Stimulated activated CD8-positive, alpha-beta memory T cell treated with anti-CD3 and anti-CD28 coated beads, Interleukin-15, amount 100 ng/mL, for 48 hours (primary cell): ENCODE measurements at places on chromosomes 16 and 17.

GRCh38 chr16:21233521-21234150 is at the start of gene ANKS4B:
TSS of gene ANKS4B (plus strand) at chr16:21233699. CDS start at chr16:21233738, 39 bp downstream.
- no peak for DNase-seq

DNA sequence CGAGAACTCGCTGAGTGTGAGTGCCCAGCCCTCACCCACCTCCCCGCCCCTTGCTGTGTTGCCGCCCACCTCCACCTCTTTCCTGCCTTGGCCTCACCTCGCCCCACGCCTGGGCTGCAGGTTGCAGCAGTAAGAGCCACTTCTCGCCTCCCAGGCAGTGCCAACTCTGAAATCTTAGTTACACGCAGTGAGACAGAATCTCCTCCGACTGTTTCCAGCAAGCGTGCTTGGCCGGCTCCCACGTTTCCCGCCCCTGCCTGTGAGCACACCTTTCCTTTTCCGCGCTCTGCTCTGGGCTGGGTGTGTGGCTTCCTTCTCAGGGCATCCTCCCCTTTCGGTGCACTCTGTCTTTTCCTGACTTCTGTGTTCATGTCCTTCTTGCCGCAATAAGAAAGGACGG is 5.7 kb downstream of the ENGASE start:
- DNase-seq, result no peak

DNA sequence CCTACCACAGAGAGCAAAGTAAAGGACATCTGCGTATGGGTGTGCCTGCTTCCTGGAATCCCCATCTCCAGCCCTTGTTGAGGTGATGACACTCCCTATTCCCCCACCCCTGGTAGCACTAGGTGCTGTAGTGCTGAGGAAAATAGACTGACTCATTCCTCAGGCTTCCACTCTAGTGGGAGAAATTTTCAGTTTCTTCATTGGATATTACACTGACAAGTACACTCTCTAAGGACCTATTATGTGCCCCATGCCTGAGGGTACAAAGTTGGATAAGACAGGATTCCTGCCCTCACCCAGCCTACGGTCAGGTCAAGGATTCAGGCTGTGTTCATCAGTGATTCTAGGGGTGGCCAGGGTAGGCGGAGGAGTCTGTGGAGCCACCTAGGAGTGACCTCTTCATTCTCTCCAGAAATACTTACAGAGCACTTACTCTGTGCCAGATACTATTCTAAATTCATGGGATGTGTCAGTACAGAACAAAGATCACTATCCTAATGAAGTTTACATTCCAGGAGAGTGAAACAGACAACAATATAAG is 4.5 kb upstream of the ZC3H7A start:
- no peak for DNase-seq

- no peak for DNase-seq
Observed at GRCh38 chr17:27764589-27764988, 35.7 kb downstream of the NOS2 start.

DNA sequence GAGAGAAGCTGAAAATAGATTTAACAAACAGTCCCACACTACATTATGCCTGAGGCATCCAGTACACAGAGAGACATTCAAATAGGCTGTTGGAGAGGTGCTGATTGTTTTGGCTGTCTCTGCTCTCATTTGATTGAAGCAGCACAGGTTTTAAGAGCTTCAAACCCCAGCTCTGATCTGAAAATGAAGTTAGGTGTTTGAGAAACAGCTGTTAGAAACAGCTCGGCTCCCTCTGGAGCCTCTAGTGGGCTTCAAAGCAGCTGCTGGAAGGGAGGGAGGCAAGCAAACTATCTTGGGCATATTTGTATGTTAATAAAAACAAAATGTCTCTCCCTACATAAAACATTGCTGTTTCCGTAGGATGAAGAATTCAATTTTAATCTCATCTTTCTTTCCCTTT is 607.3 kb upstream of the GOT2 start:
- DNase-seq, result no peak

DNA sequence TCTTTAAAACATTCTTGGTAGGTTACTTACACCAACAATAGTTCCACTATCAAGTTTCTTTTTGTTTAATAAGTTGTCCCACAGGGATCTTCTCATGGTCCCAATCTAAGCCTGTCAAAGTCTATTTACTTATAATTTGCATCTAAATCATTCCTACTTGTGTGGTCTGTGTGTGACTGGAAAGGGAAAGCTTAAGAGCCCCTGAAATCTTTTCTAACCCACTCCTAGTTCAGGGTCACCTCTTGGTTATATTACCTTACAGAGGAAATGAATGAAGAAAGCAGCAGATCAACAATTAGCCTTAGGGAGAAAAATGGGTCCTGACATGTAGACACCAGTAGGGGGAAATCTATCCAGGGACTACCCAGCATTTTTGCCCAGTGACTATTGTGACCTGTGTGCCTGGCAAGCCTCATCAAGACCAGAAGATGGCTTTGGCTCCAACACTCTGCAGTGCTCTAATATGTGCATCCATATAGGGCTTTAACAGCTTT is 110.4 kb upstream of the HAS3 start:
- DNase-seq, result no peak

GRCh38 chr17:40561871-40562611 is 3.2 kb downstream of the CCR7 start:
- DNase-seq, result peak; percentile 58

DNA sequence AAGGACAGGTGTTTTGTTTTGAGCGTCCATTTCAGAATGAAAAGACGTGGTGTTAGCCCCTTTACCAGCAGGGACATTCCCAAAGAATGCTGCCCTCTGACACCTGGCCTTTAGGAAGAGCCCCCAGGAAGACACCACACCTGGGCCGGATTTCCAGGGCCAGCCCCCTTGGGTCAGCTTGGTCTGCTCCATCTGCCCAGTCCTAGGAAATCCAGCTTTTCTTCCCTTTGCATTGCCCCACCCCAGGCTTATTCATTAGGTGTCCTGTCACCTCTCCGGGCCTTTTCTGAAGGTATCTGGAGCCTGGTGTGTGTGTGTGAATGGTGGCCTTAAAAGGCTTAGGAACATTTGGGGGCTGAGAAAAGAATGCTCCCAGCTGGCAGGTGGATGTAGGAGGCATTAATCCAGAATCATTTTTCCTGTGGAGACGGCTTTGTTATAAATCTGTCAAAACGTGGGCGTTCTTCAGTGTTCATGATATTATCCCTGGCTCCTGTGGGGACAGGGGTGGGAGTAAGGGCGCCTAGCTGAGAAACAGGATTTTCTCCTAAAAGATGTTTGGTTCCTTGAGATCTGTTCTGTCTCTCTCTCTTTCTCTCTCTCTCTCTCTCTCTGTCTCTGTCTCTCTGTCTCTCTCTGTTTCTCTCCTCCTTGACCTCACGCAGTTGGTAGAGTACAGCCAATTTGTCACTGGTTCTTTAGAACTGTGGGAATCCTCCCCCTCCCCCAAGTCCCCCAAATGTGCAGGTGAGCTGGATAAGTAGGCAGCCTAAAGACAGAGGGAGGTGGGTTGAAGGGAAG is 84.0 kb downstream of the NTN1 start:
- no peak for DNase-seq

DNA sequence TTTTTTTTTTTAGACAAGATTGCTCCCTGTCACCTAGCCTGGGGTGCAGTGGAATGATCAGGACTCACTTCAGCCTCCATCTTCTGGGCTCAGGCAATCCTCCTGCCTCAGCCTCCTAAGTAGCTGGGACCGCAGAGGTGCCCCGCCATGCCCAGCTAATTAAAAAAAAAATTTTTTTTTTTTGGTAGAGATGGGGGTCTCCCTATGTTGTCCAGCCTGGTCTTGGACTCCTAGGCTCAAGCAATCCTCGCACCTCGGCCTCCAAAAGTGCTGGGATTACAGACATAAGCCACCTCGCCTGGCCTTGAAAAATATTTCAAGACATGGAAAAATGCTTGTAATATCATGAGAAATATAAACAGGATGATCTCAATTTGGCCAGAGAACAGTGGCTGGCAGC is 42.9 kb downstream of the HAPSTR1 start:
- DNase-seq, result no peak

GRCh38 chr17:8585911-8586310 is 44.6 kb downstream of the MYH10 start:
- DNase-seq, result no peak

DNA sequence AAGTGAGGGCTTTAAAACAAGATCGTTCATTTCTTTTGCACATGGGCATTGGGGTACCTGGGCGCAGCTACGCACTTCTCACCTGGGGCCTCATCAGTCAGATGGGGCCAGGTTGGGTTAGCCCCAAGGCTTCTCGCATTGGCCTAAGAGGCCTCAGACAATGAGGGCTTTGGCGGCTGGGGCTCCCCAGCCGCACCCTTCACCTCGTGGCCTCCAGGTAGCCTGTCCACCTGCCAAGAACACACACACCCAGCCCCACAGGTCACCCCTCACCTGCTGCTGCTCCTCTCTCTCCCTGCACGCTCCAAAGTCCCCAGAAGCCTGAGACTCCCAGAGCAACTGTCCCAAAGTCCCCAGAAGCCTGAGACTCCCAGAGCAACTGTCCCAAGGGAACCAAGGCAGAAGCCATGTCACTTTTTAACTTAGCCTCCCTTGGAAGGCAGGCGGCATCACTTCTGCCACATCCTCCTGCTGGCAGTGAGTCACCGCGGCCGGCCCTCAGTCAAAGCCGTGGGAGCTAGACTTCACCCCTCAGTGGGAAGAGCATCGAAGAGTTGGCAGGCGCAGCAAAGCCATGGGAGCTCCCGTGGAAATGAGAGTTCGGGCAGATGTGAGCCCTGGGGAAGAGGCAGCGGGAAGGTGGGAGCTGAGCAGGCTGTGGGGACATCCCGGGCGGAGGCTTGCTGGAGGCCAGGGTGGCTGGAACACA is 78.9 kb upstream of the PLCG2 start:
- no peak for DNase-seq

- no peak for DNase-seq
Observed at GRCh38 chr17:81049973-81050551, 15.1 kb downstream of the BAIAP2 start.

DNA sequence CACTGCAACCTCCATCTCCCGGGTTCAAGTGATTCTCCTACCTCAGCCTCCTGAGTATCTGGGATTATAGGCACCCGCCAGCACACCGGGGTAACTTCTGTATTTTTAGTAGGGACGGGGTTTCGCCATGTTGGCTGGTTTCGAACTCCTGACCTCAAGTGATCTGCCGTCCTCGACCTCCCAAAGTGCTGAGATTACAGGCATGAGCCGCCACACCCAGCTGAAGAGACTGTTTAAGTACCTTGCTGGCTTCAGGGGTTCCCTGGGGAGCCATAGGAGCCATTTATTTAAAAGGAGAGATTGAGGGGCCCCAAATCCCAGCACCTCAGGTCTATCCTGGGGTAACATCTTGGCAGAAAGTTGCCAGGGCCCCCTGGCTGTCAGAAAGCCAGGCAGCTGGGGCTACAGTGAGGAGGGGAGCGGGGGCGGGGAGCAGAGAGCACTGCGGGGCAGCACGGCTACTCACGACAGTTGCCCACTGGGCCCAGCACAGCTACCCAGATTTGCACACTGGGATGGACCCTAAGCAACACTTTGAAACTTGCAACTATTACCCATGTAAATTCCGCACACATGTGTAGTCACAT is 1.6 kb downstream of the SNAI3 start:
- no peak for DNase-seq

- DNase-seq, result no peak
Observed at GRCh38 chr16:58530179-58530578, 14.9 kb downstream of the SETD6 start.

GRCh38 chr17:81607431-81607830 is 29.5 kb downstream of the NPLOC4 start:
- DNase-seq, result no peak

GRCh38 chr16:8986111-8986510 is 22.4 kb upstream of the USP7 start:
- no peak for DNase-seq

DNA sequence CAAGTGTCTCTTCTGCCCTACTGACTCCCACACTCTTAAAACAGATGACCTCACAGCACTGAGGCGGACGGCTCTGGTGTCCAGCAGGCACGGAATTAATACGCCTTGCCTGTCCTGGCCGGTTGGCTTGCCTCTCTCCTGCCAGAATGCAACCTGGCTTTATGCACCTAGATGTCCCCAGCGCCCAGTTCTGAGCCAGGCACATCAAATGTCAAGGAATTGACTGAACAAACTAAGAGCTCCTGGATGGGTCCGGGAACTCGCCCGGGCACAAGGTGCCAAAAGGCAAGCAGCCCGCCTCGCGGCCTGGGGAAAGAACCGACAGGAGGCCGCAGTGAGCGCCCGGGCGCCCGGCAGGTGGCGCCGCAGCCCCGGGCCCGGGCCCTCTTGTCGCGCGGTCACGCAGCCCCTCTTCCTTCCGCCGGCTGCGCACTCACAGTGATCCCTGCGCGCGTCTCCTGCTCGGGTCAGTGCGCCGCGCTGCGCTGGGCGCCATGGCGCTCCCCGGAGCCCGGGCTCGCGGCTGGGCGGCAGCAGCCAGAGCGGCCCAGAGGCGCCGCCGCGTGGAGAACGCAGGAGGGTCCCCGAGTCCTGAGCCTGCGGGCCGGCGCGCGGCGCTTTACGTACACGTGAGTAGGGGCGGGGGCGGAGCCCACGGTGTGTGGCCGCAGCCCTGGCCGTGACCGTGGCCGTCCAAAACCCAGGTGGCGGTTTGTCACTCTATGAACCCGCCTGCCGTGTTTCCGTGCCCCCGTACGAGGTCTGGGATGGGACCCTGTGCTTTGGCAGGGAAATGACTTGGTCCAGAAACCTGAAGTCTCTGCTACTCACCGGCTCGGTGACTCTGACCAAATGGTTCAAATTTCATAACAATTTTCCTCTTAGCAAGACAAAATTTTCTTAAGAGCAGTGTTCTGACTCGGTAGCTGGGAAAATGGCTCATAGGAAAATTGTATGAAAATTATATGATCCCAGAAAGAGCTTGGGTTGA is at the start of gene RSAD1:
RSAD1 (plus strand) TSS at position 470 of the 991 bp plus-strand sequence; CDS start at position 495, 25 bp downstream.
- peak; percentile 82 for DNase-seq

- DNase-seq, result no peak
Observed at GRCh38 chr16:76207270-76207669, 69.9 kb upstream of the CNTNAP4 start.

- DNase-seq, result no peak
Observed at GRCh38 chr17:48619826-48620449, 4.8 kb upstream of the HOXB8 start.
